ENCODE measurements at places on chromosomes 6 and 20.

- no peak for DNase-seq
Measured at GRCh38 chr6:158913580-158913979, 86.4 kb downstream of the RSPH3 start.

GRCh38 chr6:1230281-1230680, 81.6 kb upstream of the FOXQ1 start:
- DNase-seq = no peak

DNA sequence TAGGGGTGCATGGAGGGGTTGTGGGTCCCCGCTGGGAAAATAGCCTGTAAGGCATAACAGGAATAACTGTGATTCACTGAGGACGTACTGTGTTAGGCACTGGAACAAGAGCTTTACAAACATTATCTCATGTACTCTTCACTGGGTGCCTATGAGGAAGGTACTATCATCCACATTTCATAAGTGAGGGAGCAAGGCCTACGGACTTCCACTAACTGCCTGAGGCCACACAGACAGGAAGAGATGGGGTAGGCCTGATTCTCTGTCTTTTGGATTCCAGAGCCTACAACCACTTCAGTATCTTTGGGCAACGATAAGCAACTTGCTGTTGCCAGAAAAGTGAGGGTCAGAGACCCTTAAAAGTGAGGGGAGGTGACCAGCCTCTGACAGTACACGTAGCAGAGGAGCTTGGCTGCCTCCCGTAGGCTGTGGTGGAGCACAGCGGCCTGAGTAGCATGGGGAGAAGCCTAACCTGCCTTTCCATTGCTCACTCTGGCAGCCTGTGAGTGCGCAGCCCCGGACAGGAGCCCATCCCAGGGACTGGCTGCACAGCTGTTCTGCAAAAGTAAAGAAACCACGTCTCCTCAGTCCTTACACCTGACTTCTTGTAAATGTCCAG, 30.4 kb downstream of the PSMB1 start:
- DNase-seq = no peak

DNA sequence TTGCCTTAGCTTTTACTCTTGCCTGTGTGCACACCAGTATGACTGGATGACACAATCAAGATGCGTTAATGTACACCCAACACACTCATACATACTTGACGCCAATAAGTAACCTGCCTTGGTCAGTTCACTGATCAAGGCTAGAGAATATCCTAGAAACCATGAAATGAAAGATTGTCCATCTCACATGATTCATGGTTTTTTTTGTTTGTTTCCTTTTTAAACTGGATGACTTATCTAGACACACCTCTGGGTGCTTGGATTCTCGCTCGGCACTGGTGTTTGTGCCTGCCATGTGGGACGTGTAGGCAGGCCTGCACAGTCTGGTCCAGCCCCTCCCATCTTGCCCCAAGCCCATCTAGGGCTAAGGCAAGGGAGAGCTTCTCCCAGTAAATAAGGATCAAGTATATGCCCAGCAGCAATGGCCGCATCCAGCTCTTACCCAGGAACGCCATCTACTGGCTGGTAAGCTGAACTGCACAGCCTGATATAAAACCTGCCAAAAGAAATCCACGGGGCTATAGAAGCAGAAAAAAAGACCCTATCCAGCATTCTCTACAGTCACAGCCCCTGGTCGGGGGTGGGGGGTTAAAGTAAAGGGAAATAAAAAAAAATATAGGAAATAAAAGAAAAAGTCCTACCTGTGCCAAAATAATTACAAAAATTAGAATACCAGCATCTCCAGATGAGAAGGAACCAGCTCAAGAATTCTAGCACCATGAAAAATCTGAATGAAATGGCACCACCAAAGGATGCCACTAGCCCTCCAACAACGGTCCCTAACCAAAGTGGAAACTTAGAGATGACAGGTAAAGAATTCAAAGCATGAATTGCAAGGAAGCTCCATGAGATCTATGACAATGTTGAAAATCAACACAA, 73.3 kb downstream of the OTOR start:
- no peak for DNase-seq

GRCh38 chr6:165206798-165207197, 102.6 kb downstream of the C6orf118 start:
- DNase-seq = no peak

- no peak for DNase-seq
Measured at GRCh38 chr6:112415366-112415765, 68.2 kb downstream of the RFPL4B start.

- no peak for DNase-seq
Measured at GRCh38 chr6:72793641-72794395, 172.0 kb downstream of the KCNQ5 start.

- no peak for DNase-seq
Measured at GRCh38 chr6:79375635-79376337, 141.3 kb upstream of the HMGN3 start.

GRCh38 chr6:2061880-2062279, 183.5 kb downstream of the GMDS start:
- DNase-seq = no peak

GRCh38 chr20:57735831-57736737, 26.3 kb upstream of the PMEPA1 start:
- no peak for DNase-seq

DNA sequence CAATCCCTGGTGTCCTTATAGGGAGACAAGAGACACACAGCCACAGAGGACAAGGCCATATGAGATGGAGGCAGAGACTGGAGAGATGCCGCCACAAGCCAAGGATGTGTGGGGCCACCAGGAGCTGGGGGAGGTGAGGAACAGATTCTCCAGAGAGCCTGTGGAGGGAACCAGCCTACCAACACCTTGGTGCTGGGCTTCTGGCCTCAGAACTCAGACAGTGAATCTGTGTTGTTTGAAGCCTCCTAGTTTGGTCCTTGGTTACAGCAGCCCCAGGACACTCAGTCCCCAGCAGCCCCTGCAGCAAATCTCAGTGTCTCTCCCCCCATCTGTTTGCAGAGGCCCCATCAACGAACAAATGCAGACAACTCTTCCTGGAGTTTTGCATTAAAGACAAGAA, 73.2 kb upstream of the BHLHE23 start:
- DNase-seq = no peak

DNA sequence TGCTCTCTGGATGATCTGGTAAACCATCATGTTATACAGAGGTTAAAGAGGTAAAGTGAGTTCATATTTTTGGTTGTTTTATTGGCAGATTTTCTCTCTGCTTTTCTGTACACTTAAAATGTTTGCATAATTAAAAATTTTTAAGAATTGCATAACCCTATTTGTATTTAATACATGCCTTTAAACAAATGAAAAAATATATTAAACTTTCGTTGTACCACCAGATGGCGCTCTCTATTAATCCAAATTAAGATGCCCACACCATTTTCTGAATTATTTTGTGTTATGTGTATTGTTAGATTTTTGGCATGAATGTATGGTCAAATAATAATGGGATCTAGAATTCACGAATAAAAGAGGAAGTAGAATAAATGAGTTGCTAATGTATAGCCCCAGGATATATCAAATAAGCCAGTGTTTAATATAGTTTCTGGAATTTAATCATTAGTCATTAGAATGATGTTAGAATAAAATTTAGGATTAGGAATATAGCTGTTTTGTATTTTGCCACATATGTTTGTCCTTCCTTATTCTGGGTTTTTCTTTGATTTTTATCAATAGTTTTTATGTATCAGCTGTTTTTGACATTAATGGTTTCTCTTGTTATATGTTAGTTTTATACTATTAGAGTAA, 38.9 kb downstream of the SMAP1 start:
- no peak for DNase-seq

GRCh38 chr6:88494401-88495140, 328.4 kb upstream of the CNR1 start:
- no peak for DNase-seq

DNA sequence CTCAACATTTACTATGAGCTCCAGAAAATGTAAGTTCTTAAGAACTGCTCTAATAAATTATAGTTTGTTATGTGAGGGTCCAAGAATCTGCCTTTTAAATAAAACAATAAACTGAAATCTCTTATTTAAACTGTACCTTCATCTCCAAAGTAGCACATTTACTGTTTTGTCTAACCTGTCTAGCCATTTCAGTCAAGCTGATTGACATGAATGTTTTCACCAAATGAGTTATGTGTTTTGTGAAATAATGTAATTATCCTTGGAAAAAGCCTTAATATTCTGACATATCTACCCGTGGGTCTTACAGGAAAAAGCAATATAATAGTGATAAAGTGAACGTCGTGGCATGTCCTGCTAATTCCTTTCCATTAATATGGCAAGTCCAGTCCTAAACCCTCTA, 57.8 kb downstream of the OPRM1 start:
- DNase-seq = no peak

- no peak for DNase-seq
Measured at GRCh38 chr20:34615477-34615876, 57.0 kb downstream of the MAP1LC3A start.

DNA sequence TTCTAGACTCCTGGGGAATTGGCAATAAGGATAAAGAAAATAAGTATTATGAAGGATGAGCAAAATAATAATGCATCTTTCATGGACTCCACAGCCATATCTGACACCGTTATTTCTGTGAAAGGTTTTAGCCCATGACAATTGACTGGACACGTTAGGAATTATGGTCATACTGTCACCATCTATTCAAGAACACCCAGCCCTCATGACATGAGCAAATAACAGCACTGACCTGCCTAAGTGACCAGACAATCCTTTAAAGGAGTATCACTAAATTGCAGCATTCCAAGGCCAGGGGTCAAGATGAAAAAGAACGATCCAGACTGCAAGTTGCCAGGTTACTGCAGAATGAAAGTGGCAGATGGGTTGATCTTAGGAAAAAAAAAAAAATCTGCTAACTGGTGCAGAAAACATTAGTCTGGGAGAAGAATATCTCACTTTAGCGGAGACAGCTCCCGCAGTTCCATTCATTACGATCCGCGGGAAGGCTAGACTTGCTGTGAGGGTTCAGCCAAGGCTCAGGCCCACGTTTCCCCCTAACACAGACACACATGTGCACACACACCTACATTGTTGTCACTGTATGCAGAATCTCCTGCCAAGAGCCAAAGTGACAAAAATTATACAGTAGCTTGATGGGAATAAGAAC, 237.7 kb upstream of the AGPAT4 start:
- no peak for DNase-seq

DNA sequence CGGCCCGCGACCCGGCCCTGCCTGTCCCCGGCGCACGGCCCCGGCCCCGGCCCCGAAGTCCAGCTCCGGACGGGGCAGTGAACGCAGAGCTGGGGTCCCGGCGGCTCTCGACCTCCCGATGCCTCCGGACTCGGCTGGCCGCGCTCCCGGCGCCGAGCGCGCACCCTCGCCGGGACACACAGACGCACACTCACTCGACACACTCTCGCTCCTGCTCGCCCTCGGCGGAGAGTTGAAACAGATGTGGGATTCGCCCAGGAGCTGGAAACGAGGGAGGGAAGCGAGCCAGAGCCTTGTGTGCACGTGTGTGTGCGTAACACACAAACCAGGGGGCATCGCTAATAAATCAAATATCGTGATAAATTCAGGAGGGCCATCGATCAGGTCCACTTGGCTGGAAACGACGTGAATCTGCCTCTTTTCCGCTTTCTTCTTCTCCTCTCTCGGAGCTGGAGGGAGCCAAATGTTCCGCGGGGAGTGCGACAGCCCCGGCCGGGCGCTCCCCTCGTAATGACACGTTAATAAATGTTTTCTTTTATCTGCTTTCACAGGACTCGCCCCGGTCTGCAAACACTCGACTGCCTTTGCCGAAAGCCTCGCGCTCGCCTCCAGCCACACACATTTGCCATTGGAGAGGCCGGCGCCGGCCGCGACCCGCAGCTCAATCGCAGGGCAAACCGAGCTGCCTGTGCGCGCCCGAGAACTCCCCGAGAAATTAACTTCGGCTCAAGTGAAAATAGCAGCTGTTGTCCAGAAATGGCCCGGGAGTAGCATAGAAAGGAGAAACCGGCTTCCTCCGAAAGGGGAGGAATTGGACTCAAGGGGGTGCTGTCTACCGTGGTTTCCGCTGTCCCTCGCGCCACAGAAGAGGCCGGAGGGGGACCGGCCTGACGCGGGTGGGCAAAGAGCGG, 828 bp upstream of the SULF2 start:
- DNase-seq = peak; percentile 61

GRCh38 chr6:51868591-51869355, 218.6 kb downstream of the PKHD1 start:
- no peak for DNase-seq

DNA sequence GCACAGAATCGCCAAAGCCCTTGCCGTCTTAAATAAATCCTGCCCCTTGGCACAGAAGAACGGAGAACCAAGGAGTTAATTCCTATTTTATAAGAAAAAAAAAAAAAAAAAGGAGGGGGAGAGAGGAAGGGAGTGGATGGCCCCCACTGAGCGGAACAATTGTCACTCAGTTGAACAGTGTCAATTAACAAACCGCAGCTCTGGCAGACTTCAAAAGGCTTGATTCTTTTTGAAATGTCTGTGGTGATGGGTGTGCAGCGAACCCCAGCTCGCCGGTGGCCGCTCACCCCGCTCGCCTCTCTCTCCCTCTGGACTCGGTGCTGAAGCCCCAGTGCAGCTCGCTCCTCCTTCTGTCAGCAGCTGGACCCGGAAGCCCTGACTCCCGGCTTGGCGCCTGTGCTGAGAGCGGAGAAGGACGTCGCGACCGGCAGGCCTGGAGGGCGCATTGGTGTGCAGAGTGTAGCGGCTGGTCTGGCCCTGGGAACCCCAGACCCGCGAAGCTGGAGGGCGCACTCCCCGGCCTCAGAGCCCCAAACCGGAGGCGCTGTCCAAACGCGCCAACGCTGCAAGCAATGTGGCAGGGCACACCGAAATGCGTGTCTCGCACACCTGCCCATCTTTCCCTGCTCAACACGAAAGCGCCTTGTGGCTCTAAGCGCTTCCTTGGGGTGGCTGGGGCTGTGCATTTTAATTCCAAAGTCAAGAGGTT, 3.4 kb downstream of the LINC00237 start:
- peak; percentile 40 for DNase-seq

DNA sequence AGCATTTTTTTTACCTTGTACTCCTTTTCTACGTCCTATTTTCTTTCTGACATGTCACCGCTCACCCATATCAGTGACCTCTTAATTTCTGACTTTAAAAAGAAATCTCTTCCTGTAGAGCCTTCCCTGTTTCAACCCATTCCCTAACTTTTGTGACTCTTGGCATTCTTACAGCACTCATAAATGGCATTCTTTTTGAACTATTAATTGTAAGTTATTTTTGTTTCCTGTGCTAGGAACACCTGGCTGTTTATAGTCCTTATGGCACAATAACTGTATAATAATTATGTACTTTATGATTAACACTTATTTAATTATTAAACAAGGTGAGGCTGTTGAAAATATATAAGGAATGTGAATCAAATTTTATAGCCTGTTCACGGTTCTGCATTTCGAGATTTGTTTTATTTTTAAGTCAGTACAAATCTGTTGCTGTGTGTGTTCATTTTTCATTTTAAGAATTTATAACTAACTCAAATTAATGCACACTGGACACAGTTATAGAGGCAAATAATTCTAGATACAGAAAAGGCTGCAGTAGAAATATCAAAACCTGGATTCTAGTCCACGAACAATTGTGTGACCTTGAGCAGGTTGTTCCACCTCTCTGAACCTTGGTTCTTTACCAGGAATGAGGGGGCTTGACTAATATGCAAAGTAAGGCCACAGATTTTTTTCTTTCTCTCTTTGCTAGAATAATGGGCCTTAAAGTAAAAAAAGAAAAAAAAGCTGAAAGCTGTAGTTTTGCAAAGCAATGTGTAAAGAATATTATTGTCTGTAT, 1.5 kb downstream of the KIZ start:
- no peak for DNase-seq

GRCh38 chr6:110053395-110054240, 75.5 kb downstream of the GPR6 start:
- DNase-seq = no peak

Data from left ventricle myocardium inferior (tissue), 1 donor.